ENCODE measurements at places on chromosomes 12 and 14.
A peak's percentile ranks its signal among the peaks of the same experiment; 100 is the strongest.

DNA sequence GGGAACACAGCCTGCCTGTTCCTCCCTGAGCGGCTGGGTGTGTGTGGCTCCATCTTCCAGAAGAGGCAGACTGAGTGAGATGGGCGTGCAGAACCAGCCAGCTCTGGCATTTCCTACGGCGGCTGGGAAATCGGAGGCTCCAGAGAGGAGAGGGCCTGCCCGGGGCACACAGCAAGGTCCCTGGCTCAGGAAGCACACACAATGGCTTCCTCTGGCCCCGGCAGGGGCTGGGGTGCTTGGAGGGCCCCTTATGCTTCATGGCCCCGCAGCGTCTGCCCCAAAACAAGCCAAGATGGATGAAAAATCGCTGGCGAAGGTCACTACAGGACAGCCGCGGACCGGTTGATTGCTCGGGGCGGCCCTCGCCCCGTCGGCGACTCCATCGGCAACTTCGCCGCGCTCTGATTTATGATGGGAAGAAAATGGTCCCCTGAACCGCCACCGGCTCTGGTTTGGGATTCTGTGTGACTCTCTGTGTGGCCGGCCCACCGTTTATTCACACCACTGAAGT is 191.5 kb upstream of the C14orf180 start:
- DNase-seq = no peak

DNA sequence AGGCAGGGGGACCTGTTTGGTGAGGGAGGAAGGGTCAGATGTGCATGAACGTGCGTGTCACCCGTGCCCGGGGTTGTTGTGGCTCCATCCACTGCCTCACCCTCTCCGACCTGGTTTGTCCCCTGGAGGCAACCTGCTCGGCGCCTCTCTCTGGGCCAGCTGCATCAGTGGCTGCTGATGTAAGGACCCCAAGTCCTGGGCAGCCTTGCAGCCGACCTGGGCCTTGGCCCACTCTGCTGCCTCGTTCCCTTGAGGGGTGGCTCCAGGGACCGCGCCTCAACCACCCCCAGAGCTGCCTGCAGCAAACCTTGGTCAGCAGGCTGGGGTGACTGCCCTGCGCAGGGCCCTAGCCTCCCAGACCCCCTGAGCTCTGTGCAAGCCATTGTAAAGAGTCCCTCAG is 351.7 kb downstream of the TMEM121 start:
- DNase-seq = no peak

DNA sequence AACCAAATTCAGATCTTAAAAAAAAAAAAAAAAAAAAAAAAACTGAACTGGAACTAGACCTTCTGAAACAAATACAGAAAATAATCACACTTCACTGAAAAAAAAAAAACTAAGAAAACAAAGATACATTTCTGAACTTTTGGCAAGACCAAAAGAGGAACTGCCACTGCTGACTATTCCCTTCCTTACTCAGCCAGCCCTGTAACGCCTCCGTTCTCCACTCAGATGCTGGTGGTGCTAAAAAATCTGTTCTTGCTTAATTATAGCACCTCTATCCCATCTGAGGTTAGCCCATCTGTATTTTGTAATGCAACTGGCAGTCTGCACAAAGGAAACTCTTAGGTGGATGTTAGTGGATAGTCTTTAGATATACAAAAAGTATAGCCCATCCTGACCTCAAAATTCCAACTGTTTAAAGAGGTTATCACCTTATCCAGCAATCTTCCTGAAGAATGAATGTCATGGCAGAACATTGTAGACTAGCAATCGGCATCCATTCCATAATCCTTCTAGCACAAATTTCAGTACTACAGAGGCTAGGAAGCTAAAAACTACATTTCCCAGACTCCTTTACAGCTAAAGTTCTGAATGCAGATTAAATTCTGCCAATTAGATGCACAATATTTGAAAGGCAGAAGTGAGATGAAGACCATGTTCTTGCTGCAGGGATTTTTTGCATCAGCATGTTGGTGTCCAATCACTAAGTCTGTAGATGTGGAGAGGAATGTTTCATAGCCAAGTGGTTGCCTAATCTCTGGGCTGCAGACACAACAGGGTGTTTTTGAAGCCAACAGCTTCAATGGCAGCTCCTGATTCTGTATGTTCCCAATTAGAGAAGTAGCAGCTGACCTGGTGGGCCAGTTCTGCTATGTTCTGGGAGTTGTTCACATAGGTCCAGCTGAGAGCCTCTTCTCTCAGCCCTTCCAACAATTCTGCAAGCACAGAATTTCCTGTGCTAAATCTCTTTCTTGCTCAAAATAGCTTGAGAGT is 5.7 kb downstream of the MAP3K9 start:
- no peak for DNase-seq

DNA sequence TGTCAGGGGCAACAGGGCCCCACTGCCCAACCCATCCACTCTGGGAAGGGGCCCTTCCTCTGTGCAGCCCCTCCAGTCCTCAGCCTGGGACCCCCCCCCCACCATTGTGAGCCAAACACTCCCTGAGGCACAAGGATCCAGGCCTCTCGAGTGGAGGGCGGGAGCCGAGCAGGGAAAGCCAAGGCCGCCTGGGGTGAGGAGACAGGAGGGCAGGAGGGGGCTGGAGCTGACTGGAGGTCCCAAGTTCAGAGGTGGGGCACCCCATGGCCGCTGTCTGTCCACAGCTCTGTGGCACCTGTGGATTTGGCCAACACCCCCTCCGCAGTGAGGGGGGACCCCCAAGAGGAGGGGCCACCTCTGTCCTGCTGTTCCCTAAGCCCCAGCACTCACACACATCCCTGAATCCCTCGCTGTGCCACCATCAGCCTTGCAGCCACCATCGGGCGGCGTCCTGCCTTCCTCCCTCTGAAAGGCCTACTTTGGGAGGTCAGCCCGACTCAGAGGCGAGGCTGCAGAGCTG is 25.4 kb upstream of the C14orf180 start:
- DNase-seq = no peak

DNA sequence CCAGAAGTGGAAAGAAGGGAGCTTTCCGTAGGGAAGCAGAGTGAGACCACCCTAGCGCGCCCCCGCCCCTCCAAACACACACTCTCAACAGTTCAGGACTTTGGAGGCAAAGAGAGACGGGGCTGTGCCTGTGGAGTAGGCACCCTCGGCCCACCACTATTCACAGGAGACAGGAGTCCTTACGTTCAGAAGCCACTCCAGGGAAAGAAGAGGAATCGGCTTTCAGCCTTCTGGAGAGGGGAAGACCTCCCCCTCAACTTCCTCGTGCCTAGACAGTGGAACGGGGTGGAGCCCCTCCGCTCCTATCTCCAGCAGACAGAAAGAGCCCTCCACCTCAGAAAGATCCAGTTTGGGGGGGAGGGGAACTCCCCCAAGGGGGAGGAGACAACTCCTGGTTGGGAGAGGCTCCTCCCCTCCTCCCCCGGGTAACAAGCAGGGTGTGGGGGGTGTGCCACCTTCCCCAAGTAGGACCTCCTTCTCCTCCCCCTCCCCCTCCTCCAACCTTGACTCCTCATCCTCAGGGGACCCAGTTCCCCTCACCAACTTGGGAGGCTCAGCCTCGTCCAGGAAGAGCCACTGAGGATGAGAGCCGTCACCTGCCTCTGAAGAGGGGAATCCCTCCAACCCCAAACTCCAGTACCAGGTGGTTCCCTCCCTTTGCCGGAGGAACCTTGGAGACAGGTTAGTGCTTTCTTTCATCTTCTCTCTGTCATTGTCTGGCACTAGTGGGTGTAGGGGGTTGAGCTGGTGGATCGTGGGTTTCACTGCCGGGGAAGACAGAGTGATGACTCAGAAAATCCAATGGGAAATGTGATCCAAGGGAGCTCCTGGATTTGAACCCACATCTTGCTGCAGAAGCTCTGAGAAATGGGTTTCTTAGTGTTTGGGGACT is 883 bp downstream of the FOXJ2 start:
- DNase-seq = peak; percentile 28

DNA sequence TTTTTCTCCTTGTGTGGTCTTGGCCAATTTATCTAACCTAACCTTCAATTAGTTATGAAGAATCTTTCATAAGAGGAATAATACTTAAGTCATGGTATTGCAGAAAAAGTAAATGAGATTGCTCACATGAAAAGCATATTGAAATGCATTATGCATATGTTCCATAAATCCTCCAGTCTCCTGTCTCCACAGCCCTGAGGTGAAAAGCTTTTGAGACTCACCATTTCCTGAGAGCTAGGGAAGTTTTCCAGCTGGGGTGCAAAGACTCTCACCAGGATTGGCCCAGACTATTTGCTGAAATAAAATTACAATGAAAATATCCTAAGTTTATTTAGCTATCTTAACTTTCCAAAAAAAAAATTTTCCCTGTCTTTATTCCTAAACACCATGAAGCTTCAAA is 723.8 kb upstream of the FLRT2 start:
- DNase-seq = no peak

DNA sequence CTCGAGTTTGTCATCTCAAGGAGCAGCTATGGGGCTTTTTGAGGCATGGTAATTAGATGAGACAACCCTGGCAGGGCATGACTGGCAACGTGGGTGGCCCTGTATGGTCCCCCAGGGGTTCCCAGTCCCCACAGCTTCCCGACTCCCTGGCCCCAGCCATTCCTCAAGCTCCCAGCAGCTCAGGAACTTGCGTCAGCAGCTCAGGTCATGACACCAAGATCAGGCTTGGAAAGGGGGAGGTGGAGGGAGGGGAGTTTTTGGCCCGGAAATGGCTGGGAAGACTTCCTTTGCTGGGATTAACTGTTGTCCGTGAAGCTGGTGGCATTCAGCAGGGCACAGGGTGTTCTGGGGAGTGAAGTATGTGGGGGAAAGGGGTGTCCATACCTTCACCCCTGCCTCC is 10.4 kb upstream of the NRIP2 start:
- no peak for DNase-seq
